Smooth muscle cell of the pulmonary artery (primary cell): ENCODE measurements at places on chromosomes 3 and 15. TPM values are rescaled to one million over a fixed set of nuclear protein-coding genes. Genes with fewer than 3 reads are reported as not detected.

The UNC13C gene
- under 0.01 and 2.3 TPM in 2 replicates for total RNA-seq

The SLC2A2 gene
- not detected in 2 replicates for total RNA-seq

The KPNA1 gene
- 37.6 and 45.6 TPM in 2 replicates for total RNA-seq

The GPR149 gene
- not detected in 2 replicates for total RNA-seq

The FETUB gene
- not detected in 2 replicates for total RNA-seq

The VGLL3 gene
- total RNA-seq, result 17.9 and 93.0 TPM in 2 replicates

The NISCH gene
- 87.9 and 109 TPM in 2 replicates for total RNA-seq

The ALPK3 gene
- 4.3 and 26.4 TPM in 2 replicates for total RNA-seq

The RARB gene
- 5.2 and 10.2 TPM in 2 replicates for total RNA-seq

The SERPINI1 gene
- total RNA-seq, result 4.3 and 7.6 TPM in 2 replicates

The MESP1 gene
- total RNA-seq, result 0.20 and 0.26 TPM in 2 replicates

The TMC3 gene
- total RNA-seq, result 0.13 and 0.20 TPM in 2 replicates

The HYAL3 gene
- 10.6 and 10.8 TPM in 2 replicates for total RNA-seq

The SOX14 gene
- not detected in 2 replicates for total RNA-seq

The ZNF385D gene
- total RNA-seq, result 1.2 and 8.9 TPM in 2 replicates

The PHLDB2 gene
- 78.1 and 101 TPM in 2 replicates for total RNA-seq

The SETMAR gene
- total RNA-seq, result 8.6 and 10.2 TPM in 2 replicates

The LNP1 gene
- 1.6 and 2.9 TPM in 2 replicates for total RNA-seq

The PARP16 gene
- 3.5 and 4.6 TPM in 2 replicates for total RNA-seq

The SEMA5B gene
- 0.33 and 0.72 TPM in 2 replicates for total RNA-seq

The SLC22A14 gene
- 0.46 and 0.66 TPM in 2 replicates for total RNA-seq

The TNIK gene
- total RNA-seq, result 29.5 and 67.0 TPM in 2 replicates

The FBXO22 gene
- total RNA-seq, result 53.9 and 76.3 TPM in 2 replicates

The CCNDBP1 gene
- total RNA-seq, result 53.5 and 66.1 TPM in 2 replicates

The GHSR gene
- not detected in 2 replicates for total RNA-seq

The PARP3 gene
- total RNA-seq, result 23.8 and 38.6 TPM in 2 replicates

The MOBP gene
- total RNA-seq, result not detected in 2 replicates

The SCAANT1 gene
- not detected in 2 replicates for total RNA-seq

The ATP8B4 gene
- 1.7 and 3.8 TPM in 2 replicates for total RNA-seq

The TRIM42 gene
- total RNA-seq, result not detected in 2 replicates

The DAZL gene
- total RNA-seq, result not detected in 2 replicates

The LRRIQ4 gene
- total RNA-seq, result 0.07 TPM in 2 replicates

The CHRFAM7A gene
- total RNA-seq, result 1.2 and 1.5 TPM in 2 replicates

The GOLGA8H gene
- 0.30 and 0.39 TPM in 2 replicates for total RNA-seq

The PEX11A gene
- 7.5 and 10.6 TPM in 2 replicates for total RNA-seq

The NRG4 gene
- total RNA-seq, result 0.17 and 0.20 TPM in 2 replicates

The NAA50 gene
- 249 and 278 TPM in 2 replicates for total RNA-seq

The SH2D7 gene
- not detected in 2 replicates for total RNA-seq

The TRH gene
- 0.10 and 0.20 TPM in 2 replicates for total RNA-seq

The GPR15 gene
- not detected in 2 replicates for total RNA-seq
